ENCODE measurements at places on chromosomes 6 and 20. TPM values are rescaled to one million over a fixed set of nuclear protein-coding genes. Genes with fewer than 3 reads are reported as not detected.

DNA sequence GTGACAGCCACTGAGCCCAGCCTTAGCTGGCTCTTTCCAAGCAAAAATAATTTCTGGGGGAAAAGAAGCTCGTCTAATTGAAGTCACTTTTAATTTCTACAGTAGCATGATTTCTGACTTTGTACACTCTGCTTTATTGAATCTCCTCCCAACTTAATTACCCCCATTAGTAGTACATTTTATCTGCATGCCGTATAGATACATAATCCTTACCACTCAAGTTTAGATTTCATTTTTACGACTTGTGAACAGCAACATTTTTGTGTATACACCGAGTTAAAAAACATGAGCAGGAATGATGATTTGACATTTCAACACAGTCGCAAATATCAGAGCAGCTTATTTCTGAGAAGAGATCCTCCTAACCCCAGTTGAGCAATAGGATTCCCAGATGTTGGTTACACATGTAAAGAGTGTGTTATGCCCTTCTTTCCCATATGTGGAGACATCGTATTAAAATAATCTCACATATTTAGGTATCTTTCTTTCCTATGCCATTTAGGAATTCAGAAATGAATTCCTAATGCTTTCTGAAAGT, 127.3 kb upstream of the MTHFD1L start:
- DNase-seq = no peak

- DNase-seq = peak; percentile 82
These were observed 95.8 kb downstream of the TMEM242 start for GRCh38 chr6:157227202-157228166.

ULBP3 gene
- 1.7 TPM for total RNA-seq

DNA sequence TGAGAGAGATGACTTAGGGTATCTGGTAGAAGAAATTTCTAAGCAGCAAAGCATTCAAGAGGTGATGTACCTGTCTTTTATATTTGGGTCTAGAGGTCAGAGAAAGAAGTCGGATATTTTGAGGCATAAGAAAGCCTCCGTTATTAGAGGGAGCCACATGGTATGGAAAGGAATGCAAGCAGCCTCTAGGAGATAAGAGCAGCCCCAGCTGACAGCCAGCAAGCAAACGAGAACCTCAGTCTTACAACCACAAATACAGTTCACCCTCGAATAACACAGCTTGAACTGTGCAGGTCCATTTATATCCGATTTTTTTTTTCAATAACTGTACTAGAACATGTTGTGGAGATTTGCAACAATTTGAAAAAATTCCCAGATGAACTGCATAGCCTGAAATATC, 190.7 kb upstream of the VGLL2 start:
- DNase-seq = no peak

- no peak for DNase-seq
These were observed 239.3 kb downstream of the NRN1 start for GRCh38 chr6:5767471-5767870.

DNA sequence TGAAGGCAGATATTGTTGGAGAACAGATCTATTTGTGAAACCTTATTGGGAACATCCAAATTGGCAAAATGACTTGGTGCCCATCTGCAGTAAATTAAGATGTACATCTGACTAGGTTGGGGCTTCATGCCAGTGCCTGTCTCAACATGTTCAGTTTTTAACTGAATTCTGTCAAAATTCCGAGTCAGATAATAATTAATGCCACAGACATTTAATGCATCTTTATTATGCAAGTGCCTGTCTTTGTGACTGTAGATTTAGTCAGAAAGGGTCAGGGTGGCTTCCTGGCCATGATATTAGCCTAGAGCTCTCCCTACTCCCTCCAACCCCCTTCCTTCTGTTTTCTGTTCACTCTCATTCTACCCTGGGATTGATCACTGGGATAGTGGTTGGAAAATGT, 199.3 kb upstream of the FLRT3 start:
- DNase-seq = no peak

DNA sequence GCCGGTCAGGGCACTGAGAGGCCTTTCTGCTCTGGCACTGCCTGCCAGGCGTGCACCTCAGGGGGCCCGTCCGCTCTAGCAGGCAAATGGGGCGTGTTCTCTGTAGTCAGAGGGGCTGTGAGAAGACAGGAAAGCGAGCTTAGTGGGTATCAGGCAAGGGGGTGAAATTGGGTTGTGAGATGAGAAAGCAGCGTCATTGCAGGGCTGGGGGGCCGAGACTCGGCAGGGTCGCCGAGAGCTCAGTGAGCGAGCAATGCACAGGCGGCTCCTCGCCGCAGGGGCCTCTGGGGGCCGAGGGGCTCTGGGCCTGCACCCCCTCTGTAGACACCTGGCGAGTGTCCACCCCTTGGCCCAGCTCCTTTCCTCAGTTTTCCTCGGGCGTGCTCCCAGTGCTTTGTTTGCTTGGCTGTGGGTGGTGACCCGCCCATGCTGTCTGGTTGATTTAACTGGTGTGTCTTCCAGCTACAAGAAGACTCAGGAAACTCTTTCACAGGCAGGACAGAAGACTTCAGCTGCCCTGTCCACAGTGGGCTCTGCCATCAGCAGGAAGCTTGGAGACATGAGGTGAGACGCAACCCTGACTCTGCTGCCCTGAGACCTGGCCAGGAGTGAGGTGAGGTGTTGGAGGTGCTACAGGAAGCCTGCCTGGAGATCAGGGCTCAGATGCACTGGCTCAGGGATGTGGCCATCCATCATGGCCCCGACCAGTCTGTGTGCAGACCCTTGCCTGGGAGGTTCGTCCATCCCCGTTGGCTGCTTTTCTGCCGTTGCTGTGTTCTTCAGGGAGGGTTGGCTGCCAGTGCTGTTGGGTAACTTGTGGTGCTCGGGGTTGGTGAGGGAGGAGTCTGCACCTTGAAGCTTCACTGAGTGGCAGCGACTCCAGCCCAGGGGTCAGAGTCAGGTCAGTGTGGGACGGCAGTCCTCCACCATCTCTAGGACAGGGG, 12.4 kb upstream of the DNAJC5 start:
- no peak for DNase-seq

GRCh38 chr6:38443352-38444144, 196.2 kb downstream of the BTBD9 start:
- no peak for DNase-seq

DNA sequence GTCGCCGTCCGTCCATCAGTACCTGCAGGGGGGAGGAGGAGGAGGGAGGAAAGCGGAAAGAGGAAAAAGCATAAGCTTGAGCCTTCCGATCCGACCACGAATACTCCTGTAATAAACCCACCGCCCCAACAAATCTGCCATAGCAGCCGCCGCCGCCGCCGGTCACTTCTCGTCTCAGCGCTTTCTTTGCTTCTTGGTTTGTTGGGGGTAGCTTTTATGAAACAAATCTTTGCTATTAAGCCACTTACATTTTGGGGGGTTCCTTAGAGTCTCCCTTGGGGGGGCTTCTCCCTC, 277 bp downstream of the ADGRB3 start:
- no peak for DNase-seq

PCSK2 gene
- not detected for total RNA-seq

KATNA1 gene
- 20.9 TPM for total RNA-seq

DNA sequence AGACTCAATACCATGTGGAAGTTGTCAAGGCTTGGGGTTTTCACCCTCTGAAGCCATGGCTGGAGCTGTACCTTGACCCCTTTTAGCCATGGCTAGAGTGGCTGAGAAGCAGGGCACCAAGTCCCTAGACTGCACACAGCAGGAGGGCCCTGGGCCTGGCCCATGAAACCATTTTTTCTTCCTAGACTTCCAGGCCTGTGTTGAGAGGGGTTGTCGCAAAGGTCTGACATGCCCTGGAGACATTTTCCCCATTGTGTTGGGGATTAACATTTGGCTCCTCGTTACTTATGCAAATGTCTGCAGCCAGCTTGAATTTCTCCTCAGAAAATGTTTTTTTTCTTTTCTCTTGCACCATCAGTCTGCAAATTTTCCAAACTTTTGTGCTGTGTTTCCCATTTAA, 196.4 kb downstream of the SLC16A10 start:
- DNase-seq = no peak

HLA-DRA gene
- 1,241 TPM for total RNA-seq

GRCh38 chr20:53598140-53599043, 4.8 kb upstream of the ZNF217 start:
- no peak for DNase-seq

DNA sequence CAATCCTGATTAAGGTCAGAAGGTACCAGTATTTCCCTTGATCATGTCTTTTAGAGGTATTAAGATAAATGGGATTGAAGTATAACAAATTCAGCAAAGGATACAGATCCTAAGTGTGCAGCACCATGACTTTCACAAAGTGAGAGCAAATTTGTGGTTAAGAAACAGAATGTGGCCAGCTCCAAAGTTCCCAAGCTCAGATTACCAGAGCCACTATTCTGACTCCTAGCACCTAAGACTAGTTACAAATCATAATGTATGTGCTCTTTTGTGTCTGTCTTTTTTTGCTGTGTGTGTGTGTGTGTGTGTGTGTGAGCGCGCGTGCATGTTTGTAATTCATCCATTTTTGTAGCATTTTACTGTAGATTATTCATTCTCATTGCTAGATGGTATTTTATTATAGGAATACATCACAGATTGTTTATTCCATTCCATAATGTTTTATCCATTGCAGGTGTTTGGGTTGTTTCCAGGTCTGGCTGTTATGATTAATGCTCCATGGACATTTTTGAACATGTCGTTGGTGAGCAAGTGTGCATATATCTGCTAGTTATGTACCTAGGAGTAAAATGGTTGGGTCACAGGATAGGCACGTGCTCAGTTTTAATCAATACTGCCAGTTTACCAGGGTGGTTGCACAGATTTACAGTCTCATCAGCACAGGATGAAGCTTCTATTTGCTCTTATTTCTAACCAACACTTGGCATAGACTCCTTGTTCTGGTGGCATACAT, 314.0 kb upstream of the JAG1 start:
- DNase-seq = no peak

ECT2L gene
- total RNA-seq = not detected

STX11 gene
- not detected for total RNA-seq

SCRT2 gene
- not detected for total RNA-seq

DNA sequence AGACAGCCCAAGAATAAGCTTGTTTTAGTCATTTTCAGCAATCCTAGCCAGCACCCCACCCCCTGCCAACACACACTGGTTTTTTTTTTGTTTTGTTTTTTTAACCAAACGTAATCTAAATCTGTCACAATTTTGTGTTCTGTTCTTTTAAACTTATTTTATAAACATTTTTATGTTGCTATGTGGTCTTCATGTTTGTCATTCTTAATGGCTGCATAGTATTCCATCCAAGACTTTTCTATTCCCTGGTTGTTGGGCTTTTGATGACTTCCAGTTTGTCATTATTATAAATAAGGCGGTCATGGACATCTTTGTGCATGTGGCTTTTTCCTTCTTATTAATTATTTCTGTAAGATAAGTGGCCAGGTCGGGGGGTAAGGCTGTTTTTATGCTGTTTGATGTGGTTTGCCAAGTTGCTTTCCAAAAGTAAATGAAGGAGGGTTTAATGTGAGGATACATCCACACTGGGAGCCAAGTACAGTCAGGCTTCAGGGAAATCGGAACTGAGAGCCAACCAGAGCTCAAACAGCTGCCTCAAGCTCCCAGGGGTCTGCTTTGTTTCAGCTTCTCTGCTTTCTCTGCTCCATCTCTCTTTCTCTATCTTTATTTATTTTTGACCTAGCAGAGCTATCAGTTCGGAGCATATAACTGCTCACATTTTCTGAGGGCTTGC, 125.8 kb downstream of the VEGFA start:
- DNase-seq = no peak
